NCI-H1694 treated with DMSO at 0.1 percent for 48 hours (cell line): ENCODE measurements at places on chromosomes 2 and 18.

- no peak for DNase-seq
These were observed 181.0 kb downstream of the ZNF516 start for GRCh38 chr18:76314015-76314414.

DNA sequence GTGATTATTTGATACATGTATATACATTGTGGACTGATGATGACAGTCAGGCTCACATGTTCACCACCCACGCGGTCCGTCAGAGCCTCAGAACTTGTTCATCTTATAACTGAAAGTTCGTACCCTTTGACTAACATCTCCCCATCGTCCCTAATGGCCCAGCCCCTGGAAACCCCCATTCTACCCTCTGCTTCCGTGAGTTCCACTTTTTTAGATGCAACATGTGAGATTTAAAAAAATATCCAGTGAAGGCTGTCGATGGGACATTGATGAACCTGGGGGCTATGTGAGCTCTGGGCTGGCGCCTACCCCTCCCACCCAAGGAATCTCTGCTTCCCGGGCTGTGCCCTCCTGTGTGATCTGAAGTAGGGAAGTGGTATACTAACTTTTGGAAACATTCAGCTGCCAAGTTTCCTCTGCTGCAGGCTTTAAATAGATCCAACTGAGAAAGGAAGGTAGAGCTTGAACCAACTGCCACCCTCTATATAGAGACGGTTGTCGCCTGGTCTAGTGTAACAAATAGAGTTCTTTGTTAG is 163.8 kb downstream of the FAM210A start:
- DNase-seq, result no peak

GRCh38 chr2:211833582-211834279 is 704.9 kb downstream of the ERBB4 start:
- DNase-seq, result no peak

- no peak for DNase-seq
These were observed 98.0 kb downstream of the AAK1 start for GRCh38 chr2:69545477-69545932.

- no peak for DNase-seq
These were observed 100.1 kb downstream of the ICOS start for GRCh38 chr2:204036706-204037105.

DNA sequence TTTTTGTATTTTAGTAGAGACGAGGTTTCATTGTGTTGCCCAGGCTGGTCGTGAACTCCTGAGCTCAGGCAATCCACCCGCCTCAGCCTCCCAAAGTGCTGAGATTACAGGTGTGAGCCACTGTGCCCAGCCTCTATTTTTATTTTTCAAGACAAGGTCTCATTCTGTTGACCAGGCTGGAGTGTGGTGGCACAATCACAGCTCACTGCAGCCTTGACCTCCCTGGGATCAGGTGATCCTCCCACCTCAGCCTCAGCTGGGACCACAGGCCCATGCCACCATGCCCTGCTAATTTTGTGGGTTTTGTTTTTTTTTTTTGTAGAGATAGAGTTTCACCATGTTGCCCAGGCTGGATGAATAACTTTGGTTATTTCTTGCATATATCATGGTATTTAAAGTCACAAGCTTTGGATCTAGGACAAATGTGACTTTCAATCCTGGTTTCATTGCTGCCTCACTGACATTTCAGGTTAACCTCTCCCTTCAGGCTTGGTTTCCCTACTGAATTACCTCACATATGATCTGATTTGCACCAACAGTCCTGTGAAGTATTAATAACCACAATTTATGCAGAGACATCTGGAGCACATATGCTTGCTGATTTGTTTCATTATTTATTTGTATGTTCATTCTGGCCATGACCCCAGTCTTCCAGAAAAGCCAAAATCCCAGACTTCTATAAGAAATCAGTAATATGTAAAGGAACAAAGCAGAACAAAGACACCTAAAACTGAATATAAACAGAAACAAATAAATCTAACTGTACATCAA is 17.5 kb upstream of the RAB31 start:
- DNase-seq, result peak; percentile 76

- DNase-seq, result no peak
These were observed 1.3 kb downstream of the ADCYAP1 start for GRCh38 chr18:905948-906415.

DNA sequence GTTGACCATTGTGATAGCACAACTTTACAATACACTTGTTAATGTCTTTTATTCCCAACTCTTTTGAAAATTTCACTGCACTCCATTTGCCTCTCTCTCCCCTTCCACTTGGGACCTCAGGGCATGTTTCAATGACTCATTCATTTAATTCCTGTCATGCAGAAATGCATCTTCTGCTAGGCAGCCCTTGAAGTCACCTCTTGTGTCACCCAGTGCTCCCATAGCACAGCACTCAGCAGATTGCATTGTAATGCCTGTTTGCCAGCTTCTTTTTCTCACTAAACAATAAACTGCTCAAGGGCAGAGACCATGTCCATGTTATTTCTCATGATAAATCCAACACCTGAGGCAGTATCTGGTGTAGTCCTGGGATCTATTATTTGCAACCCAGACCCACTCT is 85.9 kb upstream of the ACSL3 start:
- no peak for DNase-seq
